ENCODE measurements at places on chromosomes 16 and 17.

DNA sequence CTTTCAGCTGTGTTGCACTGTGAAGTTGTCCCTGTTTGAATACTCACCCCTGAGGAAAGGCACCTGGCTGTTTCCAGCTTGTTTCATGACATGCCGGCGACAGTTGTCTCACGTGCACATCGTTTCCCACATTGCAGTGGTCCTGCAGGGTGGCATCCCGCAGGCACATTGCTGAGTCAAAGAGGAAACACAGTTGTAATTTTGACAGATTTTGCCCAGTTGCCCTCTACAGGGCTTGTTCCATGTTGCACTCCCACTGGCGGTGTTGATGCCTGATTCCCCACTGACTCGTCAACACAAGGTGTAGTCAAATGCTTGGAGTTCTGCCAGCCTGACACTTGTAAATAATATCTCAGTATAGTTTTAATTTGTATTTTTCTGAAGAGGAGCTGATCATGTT lies 23.8 kb downstream of the EPN2 start:
- no peak for DNase-seq

DNA sequence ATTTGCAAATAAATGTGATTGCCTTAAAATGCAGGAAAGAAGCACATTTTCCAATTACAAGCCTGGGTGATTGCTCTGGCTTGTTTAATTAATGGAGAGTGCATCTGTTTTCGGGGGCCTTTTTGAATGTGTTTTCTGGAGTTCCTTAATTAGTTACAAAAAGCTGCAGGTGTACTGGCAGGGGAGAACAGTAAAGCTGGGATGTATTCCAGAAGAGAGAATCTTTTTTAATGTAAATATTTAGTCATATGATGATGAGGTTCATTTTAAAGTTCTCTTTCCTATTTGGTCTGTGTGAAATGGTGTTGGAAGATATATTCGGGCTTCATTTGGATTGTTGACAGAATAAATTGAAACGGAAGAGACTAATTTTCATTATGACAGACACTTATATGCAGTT lies 70.9 kb upstream of the N4BP1 start:
- no peak for DNase-seq

- DNase-seq, result no peak
Measured at GRCh38 chr17:73052923-73053322, 39.6 kb downstream of the SLC39A11 start.

- DNase-seq, result no peak
Measured at GRCh38 chr17:81713556-81714411, 1.7 kb downstream of the SLC25A10 start.

GRCh38 chr16:88701581-88702370 lies 4.4 kb downstream of the RNF166 start:
- DNase-seq, result no peak

- no peak for DNase-seq
Measured at GRCh38 chr17:74449773-74450172, 16.7 kb upstream of the CD300A start.

DNA sequence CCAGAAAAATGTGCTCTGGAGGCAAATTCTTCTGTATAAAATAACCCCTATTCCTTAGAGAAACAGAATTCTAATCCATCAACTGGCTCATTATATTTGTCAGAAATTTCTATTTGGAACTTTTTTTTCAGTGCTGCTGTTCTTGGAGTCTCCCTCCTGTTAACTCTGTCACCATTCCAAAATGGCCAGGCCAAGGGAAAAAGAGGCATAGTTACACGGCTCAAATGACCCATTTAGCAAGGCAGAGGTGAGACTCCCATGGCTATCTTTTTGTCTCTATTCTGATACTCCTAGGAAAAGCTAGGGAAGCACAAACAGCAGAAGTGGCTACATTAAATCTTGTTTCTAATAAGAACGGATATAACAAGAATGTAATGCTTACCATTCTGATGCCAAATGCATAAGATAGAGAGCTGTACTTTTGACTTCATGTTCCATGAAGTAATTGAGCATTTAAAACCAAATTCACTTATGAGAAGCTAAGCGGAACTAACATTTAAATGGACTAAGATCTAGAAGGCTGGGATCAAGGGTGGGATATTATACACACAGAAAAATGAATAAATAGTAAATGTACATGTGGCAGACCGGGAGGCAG lies 64.4 kb upstream of the CORO6 start:
- DNase-seq, result no peak
